Activated CD4-positive, alpha-beta T cell treated with anti-CD3 and anti-CD28 coated beads for 4 hours (primary cell): ENCODE measurements at places on chromosomes 12 and 14.

DNA sequence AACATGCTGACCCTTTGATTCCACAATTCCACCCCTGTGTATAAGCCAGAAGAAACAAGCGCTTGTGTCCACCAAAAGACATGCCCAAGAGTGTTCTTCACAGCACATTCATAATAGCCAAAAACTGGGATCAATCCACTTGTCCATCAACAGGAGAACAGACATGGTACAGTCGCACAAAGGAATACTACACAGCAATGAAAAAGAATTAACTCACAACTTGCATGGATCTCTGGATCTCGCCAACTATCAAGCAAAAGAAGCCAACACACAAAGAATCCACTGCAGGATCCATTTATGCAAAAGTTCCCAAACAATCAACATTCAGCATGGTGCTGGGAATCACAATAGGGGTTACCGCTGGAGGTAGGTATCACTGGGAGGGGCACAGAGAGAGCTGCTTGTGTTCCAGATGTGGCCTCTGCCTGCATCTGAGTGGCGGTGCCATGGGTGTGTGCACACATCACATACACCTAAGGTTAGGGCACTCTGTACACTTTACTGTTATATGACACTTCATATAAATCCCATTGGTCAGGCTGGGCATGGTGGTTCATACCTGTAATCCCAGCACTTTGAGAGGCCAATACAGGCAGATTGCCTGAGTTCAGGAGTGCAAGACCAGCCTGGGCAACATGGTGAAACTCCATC lies 30.9 kb downstream of the CLMN start:
- DNase-seq: no peak

- DNase-seq: no peak
Observed at GRCh38 chr12:6082613-6083012, 41.9 kb downstream of the VWF start.

- DNase-seq: no peak
Observed at GRCh38 chr14:105880616-105881015, 354.2 kb downstream of the TMEM121 start.

GRCh38 chr14:27384124-27384523 lies 786.3 kb upstream of the NOVA1 start:
- DNase-seq: no peak

DNA sequence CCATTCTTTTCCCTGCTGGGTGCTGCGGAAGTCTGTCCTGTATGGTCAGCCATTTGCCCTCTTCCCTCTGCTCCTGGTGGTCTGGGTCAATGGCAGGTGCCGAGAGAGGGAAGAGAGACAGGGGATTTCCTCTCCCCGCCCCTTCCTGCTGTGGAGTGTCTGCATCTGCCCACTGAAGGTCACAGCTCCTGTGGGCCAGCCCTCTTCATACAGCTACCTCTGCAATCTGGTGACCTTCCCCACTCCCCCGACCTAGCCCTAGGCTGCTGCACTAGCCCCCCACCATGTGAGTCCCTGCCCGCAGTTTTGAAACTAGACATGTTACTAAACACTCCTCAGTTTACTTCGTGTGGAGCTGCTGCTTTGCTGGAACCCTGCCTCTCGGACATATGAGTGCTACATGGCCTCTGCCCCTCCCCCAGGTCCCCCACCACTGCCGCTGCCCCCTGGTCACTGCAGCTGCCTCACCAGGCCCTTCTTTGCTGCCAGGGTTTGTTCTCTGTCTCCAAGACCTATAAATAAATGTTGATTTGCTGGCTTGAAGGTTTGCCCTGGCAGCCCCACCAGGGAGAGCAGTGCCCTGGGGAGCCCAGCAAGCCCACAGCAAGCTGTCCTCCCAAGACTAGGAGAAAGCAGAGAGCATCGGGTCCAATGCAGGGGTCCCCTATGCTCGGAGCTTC lies 102.9 kb downstream of the DPF3 start:
- no peak for DNase-seq

- no peak for DNase-seq
Observed at GRCh38 chr12:72647139-72647538, 375.0 kb downstream of the TRHDE start.

GRCh38 chr12:87924149-87924548 lies 105.1 kb downstream of the C12orf50 start:
- no peak for DNase-seq

DNA sequence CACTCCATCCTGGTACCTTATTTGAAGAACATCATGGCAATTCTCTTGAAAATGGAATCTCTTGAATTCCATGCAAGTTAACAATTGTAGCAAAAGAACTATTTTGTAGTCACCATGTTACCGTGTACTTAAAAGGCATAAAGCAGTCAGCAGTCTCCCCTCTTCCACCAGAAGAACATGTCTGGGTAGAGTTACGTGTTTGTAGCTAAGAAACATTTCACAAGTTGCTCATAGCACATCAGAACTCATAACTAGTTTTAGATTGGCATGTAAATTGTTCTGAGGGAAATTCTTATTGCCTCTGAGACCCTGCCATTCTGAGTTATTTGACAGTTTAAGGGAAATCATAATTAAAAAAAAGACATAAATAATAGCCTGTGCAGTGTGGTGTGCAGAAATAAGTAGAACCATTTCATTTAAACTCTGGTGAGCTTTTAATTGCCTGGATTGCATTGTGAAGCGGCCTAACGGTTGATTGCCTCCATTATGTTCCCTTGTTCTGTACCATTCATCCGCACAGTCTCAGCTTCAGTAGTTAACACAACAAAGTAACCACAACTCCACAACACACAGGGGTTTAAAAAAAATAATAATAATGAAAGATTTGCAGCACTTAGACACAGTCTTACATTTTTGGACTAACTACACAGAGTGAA lies 2.6 kb downstream of the LMO3 start:
- no peak for DNase-seq
